ENCODE measurements at places on chromosomes 6 and 20.
A peak's percentile ranks its signal among the peaks of the same experiment; 100 is the strongest.

- no peak for DNase-seq
Measured at GRCh38 chr20:3195590-3196237, 8.8 kb downstream of the DDRGK1 start.

DNA sequence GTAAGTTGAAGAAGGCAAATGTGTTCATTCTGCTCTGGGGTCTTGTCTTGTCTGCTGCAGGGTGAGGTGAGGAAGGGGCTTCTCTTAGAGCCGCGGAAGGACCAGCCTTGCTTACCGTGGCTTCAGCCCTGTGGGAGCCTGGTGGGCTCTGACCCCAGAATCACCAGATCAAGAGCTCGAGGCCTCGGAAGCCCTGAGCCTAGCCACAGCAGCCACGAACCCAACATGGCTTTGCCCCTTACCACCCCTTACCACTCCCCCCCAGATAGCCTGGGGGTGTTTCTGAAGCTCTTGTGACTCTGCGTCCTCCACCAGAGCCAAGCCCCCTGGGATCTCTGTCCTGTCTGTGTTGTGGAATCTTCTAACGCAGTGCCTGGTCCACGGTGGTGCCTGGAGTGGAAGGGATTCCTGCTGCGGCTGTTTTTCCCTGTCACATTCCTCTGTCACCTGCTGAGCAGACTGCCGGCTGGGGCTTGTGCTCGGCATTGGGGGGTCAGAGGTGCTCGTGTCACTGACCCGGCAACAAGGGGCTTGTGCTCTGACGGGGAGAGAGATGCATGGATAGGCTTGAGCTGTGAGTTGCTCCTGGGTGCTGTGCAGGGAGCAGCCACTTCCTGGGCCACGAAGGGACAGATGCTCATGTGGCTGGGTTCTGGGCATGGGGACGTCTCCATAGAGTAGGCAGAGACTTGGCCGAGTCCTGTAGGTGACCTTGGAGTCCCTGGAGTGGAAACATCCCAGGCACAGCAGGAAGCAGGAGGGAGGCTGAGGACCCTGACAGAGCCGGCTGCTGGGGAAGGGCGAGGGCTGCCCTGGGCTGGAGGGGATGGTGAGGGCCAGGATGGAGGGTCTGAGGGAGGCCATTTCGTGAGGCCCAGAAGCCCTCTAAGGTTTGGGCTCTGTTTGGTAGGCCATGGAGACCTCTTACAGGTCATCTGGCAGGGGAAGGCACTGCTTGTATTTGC is 316.0 kb downstream of the QKI start:
- DNase-seq, result peak; percentile 44

- no peak for DNase-seq
Measured at GRCh38 chr20:41119614-41120561, 17.5 kb upstream of the PLCG1 start.

DNA sequence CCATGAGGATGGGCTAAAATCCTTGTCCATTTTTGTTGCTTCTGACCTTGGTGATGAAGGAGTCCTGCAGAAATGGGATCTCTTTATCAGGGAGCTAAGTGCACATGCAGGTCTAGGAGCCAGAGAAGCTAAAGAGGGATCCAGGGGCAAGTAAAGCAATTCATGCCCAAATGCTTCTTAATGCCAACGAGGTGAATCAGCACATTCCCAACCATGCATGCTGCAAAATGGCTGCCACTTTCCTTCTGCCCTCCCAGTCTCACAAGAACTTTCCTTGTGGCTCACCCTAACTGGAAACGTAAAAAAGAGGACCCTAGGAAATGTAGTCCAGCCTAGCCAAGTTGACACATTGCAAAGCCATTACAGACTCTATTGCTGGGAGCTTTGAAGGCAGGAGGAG is 298.4 kb downstream of the MAFB start:
- no peak for DNase-seq

- no peak for DNase-seq
Measured at GRCh38 chr20:53631909-53632662, 38.4 kb upstream of the ZNF217 start.

DNA sequence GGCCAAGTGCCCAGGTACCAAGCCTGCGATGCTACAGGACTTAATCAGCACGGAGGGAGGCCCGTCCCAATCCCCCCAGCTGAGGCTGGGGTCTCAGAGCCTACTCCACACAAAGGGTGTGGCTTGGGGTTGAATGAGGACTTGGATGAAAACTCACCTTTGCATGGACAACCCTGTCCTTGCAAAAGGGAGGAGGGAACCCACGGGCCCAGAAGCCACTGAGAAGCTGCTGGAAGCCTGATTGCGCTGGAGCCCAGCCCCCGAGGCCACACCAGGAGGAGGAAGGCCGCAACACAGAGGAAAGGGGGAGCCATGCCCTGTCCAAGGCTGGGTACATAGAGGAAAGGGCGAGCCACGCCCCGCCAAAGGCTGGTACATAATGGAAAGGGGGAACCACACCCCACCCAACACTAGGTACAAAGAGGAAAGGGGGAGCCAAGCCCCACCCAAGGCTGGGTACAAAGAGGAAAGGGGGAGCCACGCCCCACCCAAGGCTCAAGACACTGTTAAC is 158.8 kb downstream of the DLL1 start:
- DNase-seq, result no peak

DNA sequence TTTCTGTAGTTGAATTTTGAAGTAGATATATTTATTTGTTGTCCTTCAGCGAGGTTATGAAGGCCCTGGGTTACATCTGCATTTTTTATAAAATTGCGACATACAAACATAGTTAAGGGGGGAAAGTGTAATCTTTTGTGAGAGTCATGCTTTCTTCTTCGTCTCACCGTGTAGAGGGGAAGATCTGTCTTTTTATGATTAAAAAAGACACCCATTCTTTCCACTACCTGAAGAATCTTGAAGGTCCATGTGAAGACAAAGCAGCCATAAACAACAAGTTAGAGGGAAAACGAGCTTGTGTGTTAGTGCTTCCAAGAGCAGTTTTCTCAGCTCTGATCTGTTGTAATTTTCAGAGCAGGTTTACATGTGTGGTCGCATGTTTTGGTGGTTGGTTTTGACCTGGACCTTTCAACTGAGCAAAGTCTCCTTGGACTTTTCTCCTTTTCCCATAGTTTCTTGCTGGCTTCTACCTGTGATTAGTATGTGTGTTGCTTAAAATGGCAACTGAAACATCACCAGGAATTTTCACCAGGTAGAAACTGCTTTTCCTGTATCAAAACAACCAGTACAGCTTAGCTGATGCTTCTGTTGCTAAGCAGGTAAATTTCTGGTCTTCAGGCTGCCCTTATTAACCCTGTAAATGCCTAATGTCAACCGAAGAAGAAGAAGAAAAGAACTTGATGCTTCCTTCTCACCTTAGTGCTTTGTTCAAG is 37.3 kb downstream of the RREB1 start:
- no peak for DNase-seq

GRCh38 chr20:5719861-5720403 is 30.3 kb upstream of the SHLD1 start:
- DNase-seq, result no peak

DNA sequence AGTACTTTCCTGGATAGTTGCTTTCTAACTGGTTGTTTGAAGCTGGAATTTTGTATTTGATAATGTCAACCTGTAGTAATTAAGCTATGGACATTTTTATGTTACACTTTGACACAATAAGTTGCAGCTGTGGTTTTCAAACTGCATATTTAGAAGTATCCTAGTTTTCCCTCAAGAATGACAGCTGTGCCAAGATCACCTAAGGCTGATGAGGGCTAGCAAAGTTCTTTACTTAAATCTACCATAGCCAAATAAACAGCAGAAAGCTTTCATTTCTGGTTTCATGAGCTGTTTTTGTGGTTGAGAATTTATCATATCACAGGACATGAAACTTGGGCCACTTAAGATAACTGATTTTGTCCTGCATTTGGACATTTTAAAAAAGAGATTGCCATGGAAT is 30.6 kb downstream of the FAM229B start:
- no peak for DNase-seq

- DNase-seq, result peak; percentile 85
Measured at GRCh38 chr20:330233-331149, 5.1 kb downstream of the SOX12 start.

GRCh38 chr6:125481056-125481455 is 179.3 kb upstream of the HDDC2 start:
- no peak for DNase-seq

GRCh38 chr6:11364971-11365397 is 132.5 kb upstream of the NEDD9 start:
- DNase-seq, result no peak

GRCh38 chr6:163708466-163708865 is 293.9 kb downstream of the QKI start:
- DNase-seq, result no peak

DNA sequence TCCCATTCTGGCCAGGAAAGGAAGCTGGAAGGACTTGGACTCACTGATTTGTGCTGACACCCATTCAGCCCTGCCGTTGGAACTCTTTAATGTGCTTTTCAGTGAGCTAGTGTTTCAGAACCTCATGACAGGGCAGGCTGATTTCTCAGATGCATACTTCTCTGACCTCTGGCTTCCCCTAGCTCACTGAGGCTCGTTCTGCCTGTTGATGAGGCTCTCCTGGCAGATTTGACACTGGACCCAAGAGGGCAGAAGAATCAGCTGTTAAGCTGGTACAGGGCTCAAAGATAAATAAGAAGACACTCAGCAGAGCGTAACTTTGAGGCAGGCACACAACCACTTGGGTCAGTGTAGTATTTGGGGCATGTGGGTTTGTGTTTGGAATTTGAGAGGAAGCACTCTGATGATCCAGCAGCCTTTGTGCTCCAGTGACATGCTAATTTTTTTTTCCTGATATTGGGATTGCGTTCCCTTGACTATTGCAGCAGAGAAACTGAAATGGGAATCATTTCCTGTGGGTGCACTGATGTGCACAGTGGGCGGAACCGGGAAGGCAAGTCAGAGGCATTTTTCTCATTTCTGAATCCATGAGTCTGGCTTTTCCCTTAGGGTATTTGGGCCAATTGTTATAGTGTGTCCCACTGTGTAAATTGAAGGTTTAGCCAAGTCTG is 80.2 kb downstream of the CARMIL1 start:
- DNase-seq, result peak; percentile 21

GRCh38 chr20:41044409-41045062 is 15.9 kb downstream of the TOP1 start:
- no peak for DNase-seq

GRCh38 chr20:38859070-38859690 is 53.7 kb downstream of the PPP1R16B start:
- DNase-seq, result no peak

DNA sequence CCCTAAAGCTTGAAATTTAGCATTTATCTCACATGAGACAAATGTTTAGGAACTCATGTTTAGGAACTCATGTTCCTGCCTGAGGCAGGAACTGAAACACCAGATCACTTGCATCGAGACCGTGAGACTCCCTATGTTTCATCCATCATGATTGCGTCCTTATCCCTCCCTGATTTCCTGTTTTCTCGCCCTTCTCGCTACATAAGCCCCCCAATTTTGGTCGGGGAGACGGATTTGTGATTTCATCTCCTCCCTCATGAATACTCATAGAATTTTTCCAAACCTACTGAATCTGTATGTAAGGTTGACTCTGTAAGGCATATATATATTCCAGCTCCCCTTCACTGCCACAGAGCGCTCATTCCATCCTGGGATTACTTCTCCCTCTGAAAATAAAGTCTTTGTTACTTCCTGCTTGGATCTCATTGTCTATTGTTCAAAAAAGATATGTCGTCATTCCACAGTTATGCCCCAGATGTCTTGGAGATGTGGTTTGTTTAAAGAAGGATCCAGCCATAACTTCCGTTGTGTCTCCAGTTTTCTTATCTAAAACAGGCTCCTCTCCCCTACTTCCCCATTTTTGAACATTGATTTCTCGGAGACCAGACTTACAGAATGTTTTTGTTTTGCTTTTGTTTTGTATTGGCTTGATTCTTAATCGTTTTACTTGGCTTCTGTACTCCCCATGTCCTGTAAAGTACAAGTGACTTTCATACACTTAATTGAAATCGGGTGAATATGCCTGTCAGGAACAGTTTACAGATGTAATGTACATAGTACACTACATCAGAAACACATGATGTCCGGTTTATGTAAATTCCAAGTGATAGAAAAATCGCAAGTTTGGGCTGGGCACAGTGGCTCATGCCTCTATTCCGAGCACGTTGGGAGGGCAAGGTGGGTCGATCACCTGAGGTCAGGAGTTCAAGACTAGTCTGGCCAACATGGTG is 118.7 kb downstream of the HFE start:
- DNase-seq, result peak; percentile 79

GRCh38 chr6:51360287-51360686 is 541.6 kb downstream of the TFAP2B start:
- DNase-seq, result no peak

- no peak for DNase-seq
Measured at GRCh38 chr6:40695114-40695513, 108.0 kb upstream of the LRFN2 start.

DNA sequence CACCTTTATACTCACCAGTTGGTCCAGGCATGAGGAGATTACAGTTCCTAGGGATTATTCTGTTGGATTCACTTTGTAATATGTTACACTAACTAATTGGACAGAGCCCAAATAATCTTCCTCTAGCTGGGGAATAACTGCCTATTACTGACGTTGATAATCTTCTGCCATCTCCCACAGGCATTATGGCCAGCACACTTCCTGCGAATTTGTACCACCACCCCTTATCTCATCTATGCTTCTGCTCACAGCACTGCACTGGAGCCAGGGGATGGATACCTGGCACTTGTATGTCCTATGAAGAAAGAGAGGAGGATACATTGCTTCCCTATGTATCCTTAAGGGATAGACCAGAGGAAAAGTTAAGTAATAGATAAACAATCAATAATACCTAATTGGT is 494.8 kb upstream of the MAN1A1 start:
- DNase-seq, result no peak

DNA sequence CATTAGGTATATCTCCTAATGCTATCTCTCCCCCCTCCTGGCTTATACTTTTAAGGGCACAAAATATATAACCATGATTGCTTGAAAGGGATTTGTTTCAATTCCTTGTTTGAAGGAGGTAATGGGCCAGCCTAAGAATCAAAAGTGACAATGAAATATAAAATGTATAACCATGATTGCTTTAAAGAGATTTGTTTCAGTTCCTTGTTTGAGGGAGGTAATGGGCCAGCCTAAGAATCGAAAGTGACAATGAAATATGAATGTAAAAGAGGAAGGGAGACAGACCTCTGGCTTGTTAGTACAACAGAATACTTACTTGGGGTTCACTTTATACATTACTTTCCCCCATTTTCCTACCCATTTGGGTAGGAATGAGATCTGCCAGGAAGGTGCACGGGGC is 55.5 kb downstream of the FOXC1 start:
- DNase-seq, result no peak

DNA sequence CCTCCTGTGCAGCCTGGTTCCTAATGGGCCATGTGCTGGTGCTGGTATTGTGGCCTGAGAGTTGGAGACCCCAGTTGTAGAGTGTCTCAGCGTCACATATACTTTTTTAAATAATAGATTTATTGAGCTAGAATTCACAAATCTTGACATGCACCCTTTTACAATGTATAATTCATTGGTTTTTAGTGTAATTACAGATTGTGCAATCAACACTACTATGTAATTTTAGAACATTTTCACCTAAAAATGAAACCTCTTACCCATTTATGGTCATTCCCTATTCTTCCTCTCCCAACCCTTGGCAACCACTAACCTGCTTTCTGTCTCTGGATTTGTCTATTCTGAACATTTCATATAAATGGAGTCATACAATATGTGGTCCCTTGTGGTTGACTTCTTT is 10.6 kb downstream of the PRIM2 start:
- no peak for DNase-seq

Data from retina (tissue), 1 donor.